CD4-positive, alpha-beta memory T cell (primary cell): ENCODE measurements at places on chromosomes 5 and 9.

DNA sequence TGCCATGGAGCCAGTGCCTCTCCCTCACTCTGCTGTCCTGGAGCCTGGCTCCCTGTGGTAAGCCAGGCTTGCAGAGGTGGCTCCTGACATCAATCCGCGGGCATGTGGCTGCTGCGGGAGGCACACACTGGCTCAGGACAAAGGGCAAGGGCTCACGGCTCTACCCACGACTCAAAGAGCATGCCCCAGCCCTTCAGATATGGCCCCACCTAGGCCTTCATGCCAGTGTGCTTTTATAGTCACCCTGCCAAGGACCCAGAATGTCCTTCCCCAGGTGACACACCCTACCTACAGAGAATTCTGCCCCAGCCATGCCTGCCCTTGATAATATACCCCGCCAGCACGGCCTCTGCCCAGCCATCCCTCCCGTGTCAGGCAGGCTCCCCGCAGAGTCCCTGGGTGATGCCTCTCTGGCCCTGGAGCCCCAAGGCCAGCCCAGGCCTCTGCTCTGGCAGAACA lies 1.6 kb downstream of the MGAT4B start:
- DNase-seq: no peak

DNA sequence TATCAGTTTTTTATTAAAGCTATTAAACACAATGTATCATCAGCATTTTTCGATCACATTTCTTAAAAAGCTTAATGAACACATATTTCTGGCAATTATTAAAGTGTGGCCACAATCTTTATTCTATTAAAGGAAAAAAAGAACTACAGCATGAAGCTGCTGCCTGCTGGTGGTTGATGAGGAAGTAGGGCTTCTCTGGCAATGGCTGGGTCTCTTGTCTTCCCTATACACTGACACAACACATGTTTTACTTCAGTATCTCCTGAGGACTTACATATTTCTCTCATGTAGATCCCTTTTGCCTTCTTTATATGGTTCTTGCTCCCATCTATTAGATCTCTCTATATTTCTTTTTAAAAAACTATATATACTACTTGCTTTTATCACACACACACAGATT lies 590.7 kb downstream of the RAB3C start:
- no peak for DNase-seq

DNA sequence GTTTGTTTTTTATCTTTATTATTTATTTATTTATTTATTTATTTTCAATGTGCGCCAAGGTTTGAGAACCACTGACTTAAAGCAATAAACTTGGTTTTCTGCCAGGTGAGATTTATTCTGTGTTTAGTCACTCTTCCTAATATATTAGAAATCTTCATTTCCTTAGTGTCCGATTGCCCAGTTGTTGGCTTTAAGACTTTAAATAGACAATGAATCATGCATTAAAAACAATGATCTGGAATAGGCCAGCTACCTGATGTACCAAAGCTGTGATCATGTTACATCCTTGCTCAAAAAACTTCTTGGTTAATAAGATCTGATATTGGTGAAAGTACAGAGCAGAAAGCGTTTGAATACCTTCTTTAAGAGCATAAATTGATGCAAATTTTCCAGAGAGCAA lies 52.1 kb upstream of the ERBIN start:
- no peak for DNase-seq

DNA sequence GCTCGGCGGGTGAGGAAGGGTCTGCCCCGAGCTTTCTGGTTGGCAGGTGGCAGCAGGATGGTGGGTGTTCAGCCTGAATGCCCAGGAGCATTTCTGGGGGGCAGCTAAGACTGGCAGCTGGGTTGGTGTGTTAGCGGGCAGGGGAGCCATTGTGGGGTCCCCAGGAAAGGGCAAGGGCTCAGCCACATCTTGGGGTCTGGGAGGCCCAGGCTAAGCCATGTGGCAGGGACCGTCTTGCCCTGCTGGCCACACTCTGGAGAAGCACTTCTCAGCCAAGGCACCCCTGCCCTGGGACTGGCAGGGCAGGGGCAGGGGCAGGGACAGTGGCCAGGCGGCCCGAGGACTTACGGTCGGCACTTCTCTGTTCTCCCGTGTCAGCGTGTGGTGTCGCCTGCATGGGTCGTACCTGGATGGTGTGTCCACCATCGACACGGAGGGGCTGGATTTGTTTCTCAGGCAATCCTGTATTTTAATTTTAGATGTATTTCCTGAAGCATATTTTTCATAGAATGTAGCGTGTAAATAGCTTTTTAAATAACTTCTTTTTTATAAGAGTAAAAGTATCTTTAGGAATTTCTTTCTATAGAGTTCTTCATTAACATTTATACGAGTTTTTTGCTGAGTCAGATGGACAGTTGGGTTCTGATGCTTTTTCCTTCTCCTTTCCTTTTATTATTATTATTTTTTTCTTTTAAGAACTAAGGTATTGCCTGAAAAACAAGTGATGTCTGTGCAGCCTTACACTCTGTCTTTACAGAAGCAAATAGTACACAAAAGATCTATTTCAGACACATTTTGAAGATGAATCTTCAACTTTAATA lies 102.0 kb downstream of the PHF2 start:
- DNase-seq: no peak

GRCh38 chr5:61029456-61030162 lies 84.6 kb downstream of the NDUFAF2 start:
- DNase-seq: no peak

GRCh38 chr5:81533629-81534405 lies 139.9 kb upstream of the ACOT12 start:
- DNase-seq: no peak

- DNase-seq: no peak
These were observed 764.7 kb downstream of the MTRR start for GRCh38 chr5:8633696-8634095.

DNA sequence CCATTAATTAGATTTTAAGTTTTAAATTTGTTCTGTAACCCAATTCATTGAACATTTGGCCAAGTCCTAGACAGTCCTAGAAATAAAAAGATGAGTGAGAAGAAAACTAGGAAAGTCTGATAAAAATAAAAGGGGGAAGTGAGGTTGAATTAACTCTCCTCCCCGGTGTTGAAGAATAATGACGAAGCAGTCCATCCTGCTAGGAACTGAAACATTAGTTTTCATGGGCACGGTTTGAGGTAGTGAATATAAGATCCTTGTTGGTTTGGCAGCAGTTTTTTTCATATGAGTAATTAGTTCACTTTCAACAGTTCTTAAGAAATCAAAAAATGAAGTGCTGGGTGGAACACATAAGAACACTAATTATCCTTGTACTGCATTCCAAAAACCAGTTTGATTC lies 103.1 kb downstream of the MTREX start:
- no peak for DNase-seq

DNA sequence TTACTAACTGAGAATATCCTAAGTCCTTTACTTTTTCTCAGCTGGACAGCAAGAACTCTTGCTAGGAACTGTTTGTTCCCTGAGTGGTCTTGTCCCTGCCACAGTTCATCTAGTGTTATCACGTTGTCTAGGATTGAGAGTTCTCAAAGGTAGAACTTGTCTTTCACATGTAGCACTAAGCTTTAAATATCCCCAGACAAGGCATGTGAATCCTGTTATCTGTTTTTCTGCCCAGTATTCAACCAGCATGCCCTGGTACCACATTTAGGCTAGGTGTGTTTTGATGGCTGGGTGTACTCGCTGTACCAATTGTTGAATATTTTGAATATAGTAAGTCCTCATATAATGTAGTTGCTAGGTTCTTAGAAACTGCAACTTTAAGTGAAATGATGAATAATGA lies 27.9 kb upstream of the PDZD2 start:
- DNase-seq: no peak

DNA sequence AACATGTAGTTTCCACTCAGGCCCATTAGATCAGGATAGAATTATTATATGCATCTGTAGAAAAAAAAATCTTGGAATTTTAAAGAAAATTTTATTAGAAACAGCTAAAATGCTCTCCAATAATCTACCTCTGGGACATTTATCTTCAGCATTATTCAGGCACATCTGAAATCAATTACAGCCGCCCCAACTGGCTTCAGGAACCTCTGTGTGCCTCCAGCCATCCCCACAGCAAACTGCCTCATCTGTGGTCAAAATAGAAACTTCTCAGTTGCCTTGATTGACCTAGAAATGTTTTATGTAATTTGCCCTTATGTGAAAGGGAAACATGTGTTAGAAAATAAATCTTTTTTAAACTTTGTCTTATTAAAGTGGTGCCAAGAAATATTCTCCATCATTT lies 120.1 kb upstream of the LPAR1 start:
- no peak for DNase-seq

- no peak for DNase-seq
These were observed 589.5 kb downstream of the GABRG2 start for GRCh38 chr5:162657076-162657475.

- DNase-seq: no peak
These were observed 10.5 kb upstream of the EPB41L4B start for GRCh38 chr9:109331353-109331752.

GRCh38 chr9:75803130-75803529 lies 87.3 kb upstream of the PCSK5 start:
- no peak for DNase-seq

- DNase-seq: no peak
These were observed 617.9 kb upstream of the CDH18 start for GRCh38 chr5:20605732-20606525.

- DNase-seq: no peak
These were observed 558.7 kb downstream of the ACTL7B start for GRCh38 chr9:108297073-108297472.

DNA sequence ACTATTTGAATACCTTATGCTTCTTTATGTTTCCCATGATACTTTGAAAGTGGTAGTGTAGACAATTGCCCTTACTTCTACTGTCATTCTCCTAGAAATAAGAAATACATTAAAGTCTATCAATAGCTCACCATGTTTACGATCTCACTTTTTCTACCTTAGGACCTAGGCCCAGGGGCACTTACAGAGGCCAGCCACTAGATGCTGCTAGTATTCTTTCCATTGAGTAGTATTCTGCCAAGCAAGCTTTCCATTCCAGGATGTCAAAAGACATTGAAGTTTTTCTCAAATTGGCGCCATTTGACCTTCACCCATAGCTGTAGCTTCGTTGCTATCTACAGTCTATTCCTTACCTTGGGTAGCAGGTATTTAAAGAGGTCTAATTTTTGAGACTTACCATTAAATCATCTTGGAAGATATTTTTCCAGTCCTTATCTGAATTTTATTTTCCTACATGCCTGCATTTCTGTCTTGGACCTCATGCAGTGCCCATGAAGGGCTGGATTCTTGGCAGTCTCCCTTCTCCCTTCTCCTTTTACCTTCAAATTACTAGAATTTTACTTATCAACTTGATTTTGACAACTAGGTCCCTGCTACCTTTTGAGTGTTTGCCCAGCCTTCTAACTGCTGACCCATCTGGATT lies 246.0 kb upstream of the NUDT12 start:
- no peak for DNase-seq

DNA sequence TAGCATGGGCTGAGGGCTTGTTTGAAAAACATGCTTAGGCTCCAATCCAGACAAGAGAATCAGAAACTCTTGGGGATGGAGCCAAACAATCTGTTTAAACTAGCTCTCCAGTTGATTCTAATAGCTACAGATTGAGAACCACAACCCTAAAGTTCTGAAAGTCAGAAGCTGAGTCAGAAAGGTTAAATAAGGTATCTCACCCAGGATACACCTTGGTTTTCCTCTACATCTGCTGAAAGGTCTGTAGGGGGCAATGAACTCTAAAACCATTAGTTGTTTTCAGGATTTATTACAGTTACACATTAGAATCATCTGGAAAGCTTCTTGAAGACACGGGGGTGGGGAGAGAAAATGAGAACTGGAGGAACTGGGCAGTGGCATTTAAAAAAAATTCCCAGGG lies 5.7 kb downstream of the GFM2 start:
- no peak for DNase-seq

DNA sequence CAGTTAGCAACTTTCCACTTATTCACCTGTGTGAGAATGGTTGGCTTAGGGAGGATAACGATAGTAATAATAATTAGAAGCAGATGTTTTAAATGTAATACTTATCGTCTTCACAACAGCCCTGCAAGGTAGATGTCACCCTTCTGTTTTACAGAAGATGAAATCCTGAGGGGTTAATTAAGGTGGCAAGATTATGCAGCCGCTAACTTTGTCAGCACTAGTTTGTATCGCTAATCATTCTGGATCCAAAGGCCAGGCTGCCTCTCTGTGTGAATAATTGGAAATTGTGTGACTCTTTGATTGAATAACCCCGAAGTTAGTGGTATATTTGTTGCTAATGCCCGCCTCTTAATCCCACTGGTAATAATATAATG lies 635 bp downstream of the IFT74 start:
- no peak for DNase-seq

DNA sequence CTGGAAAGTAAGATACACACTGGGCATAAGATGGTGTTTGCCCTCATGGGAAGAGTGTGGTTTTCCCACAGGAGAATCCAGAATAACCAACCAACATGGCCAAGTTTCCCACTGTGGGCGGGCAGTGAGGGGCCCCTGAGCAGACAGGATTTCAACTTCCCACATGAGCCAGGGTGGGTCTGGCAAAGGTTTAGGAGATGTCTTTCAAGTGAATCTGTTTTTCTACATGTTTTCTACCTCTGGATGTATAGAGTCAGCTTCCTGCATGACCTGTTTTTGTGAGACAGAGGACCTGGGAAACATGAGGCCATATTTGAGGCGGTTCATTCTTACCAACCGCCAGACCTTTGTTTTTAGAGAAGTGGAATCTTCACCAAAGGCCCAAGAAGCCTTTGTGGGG lies 100.5 kb downstream of the TLE4 start:
- no peak for DNase-seq

DNA sequence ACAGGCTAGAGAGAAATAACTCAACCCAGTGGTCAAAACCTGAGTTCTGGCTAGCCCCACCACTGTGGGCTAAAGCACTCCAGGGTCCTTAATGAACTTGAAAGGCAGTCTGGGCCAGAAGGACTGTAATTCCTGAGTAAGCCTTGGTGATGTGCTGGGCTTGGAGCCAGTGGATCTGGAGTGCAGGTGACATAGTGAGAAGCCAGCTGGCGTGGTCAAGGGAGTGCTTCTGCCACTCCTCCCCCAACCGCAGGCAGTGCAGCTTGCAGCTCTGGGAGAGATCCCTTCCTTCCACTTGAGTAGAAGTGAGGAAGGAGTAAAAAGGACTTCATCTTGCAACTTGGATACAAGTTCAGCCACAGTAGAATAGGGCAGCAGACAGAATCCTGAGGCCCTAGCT lies 424.0 kb downstream of the CDH18 start:
- DNase-seq: no peak

DNA sequence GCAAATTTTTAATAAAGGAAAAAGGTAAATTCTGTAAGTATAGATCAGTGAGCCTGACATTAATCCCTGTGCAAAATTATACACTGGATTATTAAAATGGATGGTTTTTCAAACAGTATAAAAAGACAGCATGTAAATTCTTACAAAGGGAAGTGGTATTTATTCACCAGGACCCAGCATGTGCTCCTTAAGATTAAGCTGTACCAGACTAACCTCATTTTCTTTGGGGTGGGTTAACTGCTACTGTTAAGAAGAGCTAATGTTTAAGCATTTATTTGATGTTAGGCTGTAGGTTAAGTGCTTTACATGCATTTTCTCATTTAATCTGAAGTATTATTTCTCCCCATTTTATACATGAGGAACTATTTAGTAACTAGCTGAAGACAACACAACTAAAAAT lies 60.3 kb upstream of the RFX3 start:
- DNase-seq: no peak

- peak; percentile 63 for DNase-seq
These were observed 3.7 kb downstream of the ANXA1 start for GRCh38 chr9:73155377-73155776.
